PC-9 (cell line): ENCODE measurements at places on chromosomes 3 and 15. TPM values are rescaled to one million over a fixed set of nuclear protein-coding genes. Genes with fewer than 3 reads are reported as not detected.

The BLOC1S6 gene
- total RNA-seq: 22.7 and 29.4 TPM in 2 replicates

DNA sequence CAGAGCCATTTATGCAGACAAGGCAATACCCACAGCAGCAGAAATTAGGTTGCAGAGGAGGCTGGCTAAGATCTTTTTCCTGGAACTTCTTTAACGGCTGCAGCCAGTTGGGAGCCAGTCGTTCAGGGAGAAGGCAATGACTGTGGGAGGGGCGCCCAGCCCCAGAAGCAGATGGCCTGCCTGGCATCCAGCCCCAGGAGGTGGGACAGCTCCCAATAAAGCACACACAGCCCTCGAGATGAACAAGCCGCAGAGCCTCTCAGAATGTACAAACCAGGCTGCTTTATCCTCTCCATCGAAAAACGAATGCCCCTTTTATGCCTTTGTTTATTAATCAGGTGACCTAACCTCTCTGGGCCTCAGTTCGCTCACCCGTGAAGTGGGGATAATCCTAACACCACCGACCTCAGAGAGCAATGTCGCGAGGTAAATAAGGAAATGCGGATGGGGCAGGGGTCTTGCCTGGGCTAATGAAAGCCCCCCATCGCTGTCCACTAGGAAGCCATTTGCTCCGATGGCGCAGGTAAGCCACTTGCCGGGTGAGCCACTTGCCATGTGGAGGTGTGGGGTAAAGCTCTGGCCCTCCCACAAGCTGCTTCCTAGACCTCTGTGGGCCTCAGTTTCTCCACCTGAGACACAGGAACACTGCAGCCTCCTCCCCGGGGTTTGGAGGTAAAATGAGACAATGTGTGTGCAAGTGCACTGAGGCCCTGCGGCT, 35.8 kb downstream of the MGLL start:
- no peak for DNase-seq

GRCh38 chr15:29062179-29062591, 176.4 kb downstream of the APBA2 start:
- DNase-seq: no peak

GRCh38 chr15:62343397-62343796, 178.3 kb upstream of the C2CD4B start:
- no peak for DNase-seq

- DNase-seq: peak; percentile 84
Measured at GRCh38 chr3:52444860-52445793, at the start of gene SEMA3G. TSS of gene SEMA3G (minus strand) at chr3:52445103. CDS start at chr3:52445027, 76 bp downstream.

DNA sequence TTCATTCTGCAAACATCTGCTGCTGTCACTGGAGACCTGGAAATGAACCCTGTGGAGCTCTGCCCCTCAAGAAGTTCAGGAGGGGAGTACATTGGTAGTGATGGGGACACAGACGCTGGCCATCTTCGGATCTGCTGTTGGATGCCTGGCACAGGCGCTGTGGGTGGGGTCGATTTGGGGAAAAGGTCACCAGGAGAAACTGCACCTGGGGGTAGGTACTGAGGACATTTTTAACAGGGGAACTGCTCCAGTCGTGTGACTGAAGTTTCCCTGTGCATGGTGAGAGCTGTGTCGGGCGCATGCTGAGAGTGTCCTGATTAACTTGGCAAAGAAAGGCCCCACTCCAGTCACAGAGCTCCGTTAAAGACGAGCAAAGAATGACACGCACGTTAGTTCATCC, 3.4 kb downstream of the UROC1 start:
- no peak for DNase-seq
